ENCODE measurements at places on chromosomes 6 and 20.

- no peak for DNase-seq
These were observed 43.5 kb downstream of the TFAP2B start for GRCh38 chr6:50862176-50862575.

GRCh38 chr6:158031381-158032353, 50.0 kb downstream of the SYNJ2 start:
- DNase-seq, result peak; percentile 76

- DNase-seq, result no peak
These were observed 4.3 kb upstream of the KCNG1 start for GRCh38 chr20:51027035-51027795.

DNA sequence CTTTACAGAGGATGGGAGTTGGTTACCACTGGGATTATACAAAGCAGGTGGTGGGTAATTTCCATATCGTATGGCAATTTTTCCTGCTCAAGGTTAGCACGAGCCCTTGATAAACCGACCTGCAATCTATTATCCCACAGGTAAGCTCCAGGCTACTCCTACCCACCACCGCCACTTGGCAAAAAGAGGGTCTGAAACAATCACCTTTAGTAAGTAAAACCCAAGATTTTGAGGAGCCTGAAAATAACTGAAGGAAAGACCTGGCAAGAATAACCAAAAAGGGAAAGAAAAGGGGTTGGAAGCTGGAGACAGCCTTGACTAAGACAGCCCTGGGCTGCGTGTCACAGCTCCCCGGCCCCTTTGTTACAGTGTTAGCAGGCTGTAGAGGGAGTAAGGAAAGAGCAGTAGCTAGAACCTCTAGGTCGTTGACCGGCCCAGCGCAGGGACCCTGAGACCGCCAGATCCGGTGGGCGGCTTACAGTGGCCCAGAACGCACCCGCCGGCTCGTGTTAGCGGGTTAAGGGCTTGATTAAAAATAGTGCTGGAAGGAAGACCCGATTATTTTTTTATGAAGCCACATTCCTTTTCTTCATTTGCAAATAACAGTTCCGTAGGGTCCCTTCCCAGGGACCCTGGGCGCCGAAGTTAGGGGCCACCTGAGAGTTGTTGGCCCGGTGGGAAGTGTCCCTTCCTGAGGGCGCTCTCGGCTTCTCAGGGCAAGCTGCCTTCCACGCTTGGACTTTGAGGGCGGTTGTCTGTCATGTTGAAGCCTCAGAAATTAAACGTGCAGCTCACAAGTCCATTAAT, 30.5 kb downstream of the TFAP2B start:
- peak; percentile 10 for DNase-seq

GRCh38 chr20:13898012-13898612, 92.3 kb downstream of the SEL1L2 start:
- DNase-seq, result no peak

DNA sequence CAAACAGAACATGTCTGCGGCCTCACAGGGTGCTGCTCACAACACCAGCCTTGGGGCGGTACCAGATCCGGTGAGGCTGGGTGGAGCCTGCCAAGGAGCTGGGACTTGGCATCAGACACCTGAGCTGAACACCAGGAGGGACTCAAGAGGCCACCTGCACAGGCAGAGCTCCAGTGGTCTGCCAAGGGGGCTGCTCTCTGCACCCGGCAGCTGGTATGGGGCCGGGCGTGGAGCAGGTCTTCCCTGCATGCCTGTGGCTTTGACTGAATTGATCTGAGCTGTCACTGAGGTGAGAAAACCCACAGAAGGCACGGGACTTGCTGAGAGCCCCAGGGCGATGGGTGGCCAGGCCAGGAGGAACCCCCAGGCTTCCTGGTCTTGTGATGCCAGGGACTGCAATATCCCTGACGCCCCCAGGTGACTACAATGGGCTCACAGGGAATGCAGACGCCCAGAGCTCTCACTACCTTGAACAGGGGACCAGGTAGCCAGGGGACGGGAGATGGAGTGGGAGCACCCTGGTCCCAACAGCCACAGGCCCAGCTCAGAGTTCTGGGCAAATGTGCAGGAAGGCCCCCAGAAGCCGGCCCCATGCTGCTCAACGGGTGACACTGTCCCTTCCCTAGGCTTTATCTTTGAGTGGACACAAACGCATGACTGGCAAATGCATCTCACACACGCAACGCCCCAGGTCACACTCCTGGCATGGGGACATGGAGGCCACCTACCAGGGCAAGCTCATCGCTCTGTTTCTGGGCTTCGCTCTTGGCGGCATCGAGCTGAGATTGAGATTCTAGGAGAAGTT, 48.2 kb downstream of the DSTN start:
- DNase-seq, result no peak

DNA sequence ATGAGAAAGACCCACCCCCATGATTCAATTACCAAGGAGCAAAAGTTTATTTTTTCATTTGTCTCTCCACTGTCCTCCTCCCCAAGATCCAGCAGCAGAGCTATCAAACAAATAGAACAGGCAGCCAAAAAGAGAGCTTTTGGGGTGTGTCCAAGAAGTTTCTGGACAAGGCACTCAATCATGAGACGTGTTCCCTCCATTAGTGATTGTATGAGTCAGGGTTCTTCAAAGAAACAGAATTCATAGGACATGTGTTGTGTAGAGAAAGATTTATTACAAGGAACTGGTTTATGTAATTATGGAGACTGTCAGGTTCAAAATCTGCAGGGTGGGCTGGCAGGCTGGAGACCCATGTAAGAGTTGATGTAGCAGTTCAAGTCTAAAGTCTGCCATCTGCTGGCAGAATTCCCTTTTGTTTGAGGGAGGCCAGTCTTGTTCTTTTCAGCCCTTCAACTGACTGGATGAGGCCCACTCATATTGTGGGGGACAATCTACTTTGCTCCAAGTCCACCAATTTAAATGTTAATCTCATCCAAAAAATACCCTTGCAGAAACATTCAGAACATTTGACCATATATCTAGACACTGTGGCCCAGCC, 248.1 kb upstream of the OPRM1 start:
- DNase-seq, result peak; percentile 41

DNA sequence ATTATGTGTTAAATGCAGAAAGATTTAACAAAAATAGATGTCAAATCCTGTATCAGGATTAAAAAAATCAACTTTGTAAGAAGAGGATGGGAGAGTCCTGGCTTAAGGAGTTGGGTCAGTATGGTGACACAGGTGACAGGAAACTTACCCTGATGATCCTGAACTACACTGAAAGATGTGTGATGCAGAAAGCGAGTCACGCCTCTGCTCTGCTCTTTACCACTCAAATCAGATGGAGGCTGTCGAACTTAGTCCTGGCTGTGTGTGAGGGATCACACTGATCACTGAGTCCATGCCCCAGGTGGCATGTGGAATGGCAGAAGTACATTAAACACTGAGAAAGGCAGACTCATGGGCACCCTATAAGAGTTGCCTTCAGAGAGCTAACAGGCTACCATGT, 92.9 kb downstream of the GJA10 start:
- no peak for DNase-seq

GRCh38 chr6:143135325-143135724, 74.6 kb downstream of the AIG1 start:
- no peak for DNase-seq

DNA sequence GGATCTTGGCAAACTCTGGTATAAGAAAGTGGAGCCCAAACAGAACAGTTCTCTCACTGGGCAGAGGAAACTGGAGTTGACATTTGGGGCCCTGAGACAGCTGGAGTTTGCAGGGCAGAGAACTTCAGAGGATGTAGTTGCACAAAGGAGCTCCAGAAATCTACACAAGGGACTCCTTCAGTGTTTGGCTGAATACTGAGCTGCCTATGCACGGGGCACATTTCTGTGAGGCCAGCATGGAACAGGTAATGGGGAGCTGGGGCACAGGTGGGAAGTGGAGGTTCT, 169.3 kb downstream of the ANKRD60 start:
- DNase-seq, result no peak

- peak; percentile 98 for DNase-seq
These were observed 27.0 kb upstream of the TBC1D7 start for GRCh38 chr6:13355043-13355945.
